ENCODE measurements at places on chromosomes 7 and 10.

- no peak for DNase-seq
Observed at GRCh38 chr7:74262639-74263398, 8.6 kb upstream of the RFC2 start.

DNA sequence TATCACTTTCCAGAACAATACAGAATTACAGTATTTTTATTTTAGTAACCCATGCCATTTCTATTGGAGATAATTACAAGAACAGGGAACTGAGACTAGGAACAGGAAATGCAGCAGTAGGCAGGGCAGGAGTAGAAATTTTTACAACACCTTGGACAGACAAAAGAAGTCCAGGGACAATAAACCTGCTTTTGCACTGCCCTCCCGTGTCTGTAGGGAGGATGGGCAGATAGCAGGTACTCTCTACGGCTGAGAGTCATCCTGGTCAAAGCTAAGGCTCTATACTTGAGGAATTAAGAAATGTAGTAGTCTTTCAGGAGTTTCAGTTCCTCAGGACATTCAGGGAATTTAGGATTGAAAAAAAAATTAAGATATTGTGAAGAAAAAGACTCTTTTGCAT, 63.4 kb downstream of the VAX1 start:
- no peak for DNase-seq

- DNase-seq: no peak
Observed at GRCh38 chr7:17185690-17186070, 112.8 kb upstream of the AHR start.

DNA sequence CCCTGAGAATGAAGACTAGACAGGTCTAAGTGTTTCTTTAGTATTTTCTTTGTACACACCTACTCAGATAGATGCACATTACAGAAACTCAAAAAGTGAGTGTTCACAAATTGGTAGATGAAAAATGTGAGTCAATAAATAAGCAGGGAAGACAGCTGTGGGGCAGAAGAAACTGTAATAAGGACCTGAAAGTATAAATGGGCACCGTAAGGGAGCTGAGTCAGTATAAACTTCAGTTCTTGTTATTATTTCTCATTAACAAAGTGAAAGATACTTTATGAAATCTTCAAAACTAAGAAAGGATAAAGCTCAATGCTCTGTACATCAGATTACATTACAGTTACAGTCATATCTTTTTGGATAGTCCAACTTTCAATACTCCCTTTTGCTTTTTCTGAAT, 2.5 kb downstream of the MTPN start:
- DNase-seq: no peak

DNA sequence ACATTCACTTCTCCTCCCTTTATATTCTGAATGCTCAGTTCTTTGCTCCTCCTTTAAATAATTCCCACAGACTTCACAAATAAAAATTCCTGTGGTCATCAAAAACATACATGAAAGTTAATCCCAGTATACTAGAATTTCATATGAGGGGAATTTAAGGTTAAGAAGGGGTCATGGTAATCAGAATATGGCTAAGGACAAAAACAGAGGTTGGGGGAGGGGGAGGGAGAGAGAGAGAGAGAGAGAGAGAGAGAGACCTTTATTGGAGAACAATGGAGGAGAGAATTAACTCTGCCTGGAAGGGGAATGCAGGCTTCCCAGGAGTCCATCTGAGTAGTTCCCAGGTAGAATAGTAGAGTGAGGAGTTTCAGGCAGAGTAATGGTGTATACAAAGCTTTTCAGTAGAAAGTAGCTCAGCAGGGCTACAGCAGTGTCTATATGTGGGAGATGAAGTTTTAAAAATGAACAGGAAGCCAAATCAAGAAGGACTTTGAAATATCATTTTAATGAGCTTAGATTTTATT, 5.2 kb upstream of the CUBN start:
- DNase-seq: no peak
